Osteoblast (primary cell): ENCODE measurements at places on chromosomes 3 and 15. TPM values are rescaled to one million over a fixed set of nuclear protein-coding genes. Genes with fewer than 3 reads are reported as not detected.

The DNAJA4 gene
- 2.1 and 2.2 TPM in 2 replicates for total RNA-seq

- H3K4me1 ChIP-seq, result no peaks in the 10 kb centered on the region
- no peak overlapping the region for H3K27ac ChIP-seq
- DNase-seq, result no peak
- H3K4me3 ChIP-seq, result no peak overlapping the region
- H3K36me3 ChIP-seq, result no peaks in the 10 kb centered on the region
Observed at GRCh38 chr15:69200832-69201745, 40.7 kb downstream of the GLCE start.

The MORC1 gene
- total RNA-seq, result not detected in 2 replicates

GRCh38 chr3:108645364-108645763 lies 55.8 kb downstream of the DZIP3 start:
- H3K4me1 ChIP-seq, result no peaks in the 10 kb centered on the region
- H3K4me3 ChIP-seq, result no peak overlapping the region
- no peaks in the 10 kb centered on the region for H3K27me3 ChIP-seq
- no peak for DNase-seq

The ARPP21 gene
- total RNA-seq, result not detected in 2 replicates

GRCh38 chr15:61314427-61314826 lies 85.3 kb upstream of the RORA start:
- H3K27me3 ChIP-seq, result no peaks in the 10 kb centered on the region
- no peaks in the 10 kb centered on the region for H3K36me3 ChIP-seq
- no peak overlapping the region for H3K4me3 ChIP-seq
- DNase-seq, result no peak

The PARP3 gene
- 39.2 and 46.0 TPM in 2 replicates for total RNA-seq

The EID1 gene
- total RNA-seq, result 193 and 206 TPM in 2 replicates

The ZPLD1 gene
- total RNA-seq, result under 0.01 TPM in 1 of 2 replicates, not detected in the other

DNA sequence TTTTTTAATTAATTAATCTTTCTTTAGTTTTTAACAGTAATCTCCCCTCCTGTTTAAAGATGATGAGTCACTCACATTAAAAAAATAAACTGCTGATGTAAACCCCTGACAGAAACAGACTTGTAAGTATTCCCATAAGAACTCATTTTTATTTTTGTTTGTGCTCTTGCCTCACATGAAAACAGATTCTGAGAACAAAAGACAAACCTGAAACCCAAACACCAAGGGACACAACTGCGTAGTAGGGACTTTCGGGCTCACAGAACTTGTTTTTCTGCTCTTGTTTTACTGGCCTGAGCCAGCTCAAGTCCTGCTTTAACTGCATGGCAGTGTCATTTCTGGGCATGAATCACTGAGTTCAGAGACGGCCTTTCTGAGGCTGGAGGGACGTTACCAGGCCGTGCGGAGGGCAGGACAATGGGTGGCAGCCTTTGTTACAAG lies 600.8 kb downstream of the FOXP1 start:
- H3K4me3 ChIP-seq, result peak overlapping the region; percentile 41
- peak; percentile 57 for DNase-seq
- H3K27me3 ChIP-seq, result no peaks in the 10 kb centered on the region
- peak overlapping the region; percentile 96 for H3K27ac ChIP-seq
- H3K36me3 ChIP-seq, result peaks cover 71% of the 10 kb centered on the region

The NAALADL2 gene
- 22.1 and 23.5 TPM in 2 replicates for total RNA-seq

GRCh38 chr3:27081992-27082607 lies 287.1 kb downstream of the NEK10 start:
- H3K27ac ChIP-seq, result no peak overlapping the region
- H3K36me3 ChIP-seq, result no peaks in the 10 kb centered on the region
- no peaks in the 10 kb centered on the region for H3K4me1 ChIP-seq

The ARMC8 gene
- total RNA-seq, result 45.7 and 59.0 TPM in 2 replicates

DNA sequence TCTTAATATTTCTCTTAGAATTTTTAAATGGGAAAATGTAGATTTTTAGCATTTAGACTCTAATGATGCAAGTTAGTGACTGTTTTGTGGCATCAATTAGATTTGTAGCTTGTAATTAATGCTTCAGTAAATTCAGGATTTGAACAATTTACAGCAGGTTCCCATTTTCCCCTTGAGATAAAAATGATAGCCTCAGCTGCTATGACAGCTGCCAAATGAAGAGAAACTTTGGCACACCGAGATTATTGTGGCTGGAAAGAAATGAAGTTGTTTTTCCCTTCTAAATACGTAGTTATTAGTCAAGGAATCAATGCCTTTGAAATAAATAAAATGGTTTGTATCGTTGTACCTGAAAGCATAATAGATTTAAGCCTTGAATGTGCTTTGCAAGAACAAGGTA lies 206.4 kb upstream of the P2RY1 start:
- H3K36me3 ChIP-seq, result no peaks in the 10 kb centered on the region
- no peaks in the 10 kb centered on the region for H3K4me1 ChIP-seq
- no peak overlapping the region for H3K4me3 ChIP-seq
- no peak for DNase-seq

DNA sequence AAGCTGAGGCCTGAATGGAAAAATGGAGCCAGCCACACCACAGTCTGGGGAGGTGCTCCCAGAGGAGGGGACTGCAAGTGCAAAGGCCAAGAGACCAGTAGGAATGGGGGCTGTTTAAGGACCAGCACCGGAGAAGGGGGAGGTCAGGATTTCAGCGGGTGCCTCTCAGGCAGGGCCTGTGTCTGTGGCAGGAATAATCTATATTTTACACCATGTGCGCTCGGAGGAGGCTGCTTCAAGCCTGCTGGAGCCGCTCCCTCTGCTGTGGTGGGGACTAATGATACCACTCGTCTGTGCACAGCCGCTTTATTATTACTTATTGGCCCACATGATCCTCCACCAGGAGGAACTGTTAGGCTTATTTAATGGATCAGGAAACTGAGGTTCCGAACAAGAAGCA lies 45.3 kb downstream of the TPRA1 start:
- H3K36me3 ChIP-seq, result no peaks in the 10 kb centered on the region
- peaks cover 5% of the 10 kb centered on the region for H3K4me1 ChIP-seq
- DNase-seq, result no peak

DNA sequence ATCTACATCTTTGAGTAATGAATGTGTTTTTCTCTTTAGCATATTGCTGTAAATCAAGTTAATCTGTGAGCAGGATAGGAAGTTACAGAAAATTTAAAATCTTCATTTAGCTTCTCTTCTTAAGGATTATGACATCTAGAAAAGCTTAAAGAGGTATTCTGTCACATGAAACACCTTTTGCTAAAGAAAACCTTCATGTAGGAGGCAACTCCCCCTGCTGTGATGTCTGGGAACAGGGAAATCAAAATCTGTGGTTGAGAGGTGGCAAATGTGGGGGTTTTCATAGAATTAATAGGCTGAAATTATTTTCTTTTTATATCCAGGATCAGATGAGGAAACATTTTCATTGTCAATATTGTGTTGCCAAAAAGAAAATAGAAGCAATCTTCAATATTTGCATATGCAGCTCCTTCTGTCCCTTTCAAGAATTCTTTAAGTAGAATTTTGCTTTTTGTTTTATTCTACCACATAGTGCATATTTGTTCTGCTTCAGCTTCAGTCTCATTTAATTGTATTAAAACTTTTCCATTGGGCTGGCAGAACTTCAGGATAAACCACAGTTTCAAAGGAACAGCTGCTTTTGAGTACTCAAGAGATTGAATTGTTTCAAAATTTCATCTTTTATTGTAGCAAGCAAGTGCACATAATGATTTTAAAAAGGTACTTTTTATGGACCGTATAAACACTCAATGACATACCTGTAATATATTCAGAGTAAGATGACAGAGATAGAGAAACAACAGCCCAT lies 128.4 kb downstream of the RAP2B start:
- DNase-seq, result no peak
- no peaks in the 10 kb centered on the region for H3K27me3 ChIP-seq
- H3K27ac ChIP-seq, result no peak overlapping the region
- H3K36me3 ChIP-seq, result no peaks in the 10 kb centered on the region
- no peak overlapping the region for H3K4me3 ChIP-seq

The SLC22A14 gene
- 0.29 and 0.36 TPM in 2 replicates for total RNA-seq
